NCI-H748 treated with DMSO at 0.1 percent for 48 hours (cell line): ENCODE measurements at places on chromosomes 3 and 15.

- no peak for DNase-seq
Measured at GRCh38 chr3:22542311-22542710, 660.8 kb upstream of the UBE2E2 start.

DNA sequence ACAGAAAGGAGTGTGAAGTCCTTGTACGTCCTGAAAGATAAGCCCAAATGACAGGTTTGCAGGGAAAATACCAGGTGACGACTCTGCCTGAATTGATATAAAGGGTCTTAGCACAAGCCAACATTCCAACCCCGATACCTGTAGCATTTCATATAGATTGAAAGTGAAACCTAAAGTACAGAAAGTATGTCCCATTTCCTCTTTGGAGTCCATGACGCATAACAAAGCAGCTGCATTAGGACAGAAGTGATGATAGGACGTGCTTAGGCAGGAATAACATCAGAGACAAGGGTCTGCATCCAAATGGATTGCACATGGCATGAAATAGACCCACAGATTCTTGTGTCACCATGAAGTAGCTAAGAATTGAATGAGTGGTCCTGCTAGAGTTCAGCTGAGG is 187.0 kb upstream of the ROBO1 start:
- no peak for DNase-seq

- no peak for DNase-seq
Measured at GRCh38 chr3:109640146-109640652, 302.9 kb upstream of the DPPA4 start.

- no peak for DNase-seq
Measured at GRCh38 chr3:78004571-78004970, 964.7 kb downstream of the ROBO2 start.
